ENCODE measurements at places on chromosomes 1 and 21.

DNA sequence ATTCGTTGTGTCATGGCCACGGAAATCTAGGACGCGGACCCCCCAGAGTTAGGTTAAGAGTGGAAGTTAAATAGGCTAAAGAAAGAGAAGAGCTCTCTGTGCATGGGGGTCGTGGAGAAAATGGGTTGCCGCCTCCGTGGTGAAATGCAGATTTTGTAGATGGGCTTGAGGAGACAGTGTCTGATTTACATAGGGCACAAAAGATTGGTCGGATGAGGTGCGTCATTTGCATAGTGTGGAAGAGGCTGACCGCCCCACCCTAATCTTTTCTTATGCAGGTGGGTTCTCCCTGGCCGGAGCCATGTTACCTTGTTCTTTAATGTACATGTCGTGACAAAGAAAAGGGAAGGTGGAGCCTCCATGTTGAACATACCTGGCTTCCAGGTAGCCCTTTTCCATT lies 14.3 kb upstream of the SLC5A9 start:
- DNase-seq, result no peak

- no peak for DNase-seq
These were observed 40.0 kb upstream of the DHCR24 start for GRCh38 chr1:54926970-54927369.

DNA sequence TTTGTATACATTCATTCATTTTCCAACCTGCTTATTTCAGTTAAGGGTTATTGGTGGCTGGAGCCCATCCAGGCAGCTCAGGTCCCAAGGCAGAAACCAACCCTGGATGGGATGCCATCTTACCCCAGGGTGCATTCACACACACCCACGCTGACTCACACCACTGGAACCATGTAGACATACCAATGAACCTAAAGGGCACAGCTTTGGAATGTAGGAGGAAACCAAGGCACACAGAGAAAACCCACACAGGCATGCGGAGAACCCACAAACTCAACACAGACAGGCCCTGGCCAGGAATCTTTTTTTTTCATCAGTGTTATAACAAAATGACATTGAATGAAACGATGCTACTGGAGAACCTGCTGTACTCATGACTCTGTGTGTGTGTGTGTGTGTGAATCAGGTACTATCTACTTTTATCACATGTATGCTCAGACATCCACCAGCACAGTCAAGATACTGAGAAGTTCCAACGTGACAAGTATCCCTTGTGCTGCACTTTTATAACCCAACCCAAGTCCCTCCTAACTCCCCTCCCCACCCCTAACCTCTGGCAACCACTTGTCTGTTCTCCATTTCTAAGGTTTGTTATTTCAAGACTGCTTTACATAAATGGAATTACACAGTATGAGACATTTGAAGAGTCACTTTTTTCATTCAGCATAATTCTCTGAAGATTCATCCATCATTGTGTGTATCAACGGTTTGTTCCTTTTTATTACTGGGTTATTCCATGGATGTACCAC lies 286.8 kb upstream of the PLD5 start:
- no peak for DNase-seq

- DNase-seq, result no peak
These were observed 3.4 kb downstream of the RUNX3 start for GRCh38 chr1:24926563-24927249.

- DNase-seq, result no peak
These were observed 4.4 kb upstream of the WDR26 start for GRCh38 chr1:224438989-224439388.
